ENCODE measurements at places on chromosomes 16 and 17.

- DNase-seq, result no peak
These were observed 151.2 kb downstream of the ZNF423 start for GRCh38 chr16:49704586-49705155.

GRCh38 chr16:71629278-71630016, 3.5 kb downstream of the MARVELD3 start:
- no peak for DNase-seq

- no peak for DNase-seq
These were observed 8.3 kb downstream of the SRP68 start for GRCh38 chr17:76063875-76064546.

DNA sequence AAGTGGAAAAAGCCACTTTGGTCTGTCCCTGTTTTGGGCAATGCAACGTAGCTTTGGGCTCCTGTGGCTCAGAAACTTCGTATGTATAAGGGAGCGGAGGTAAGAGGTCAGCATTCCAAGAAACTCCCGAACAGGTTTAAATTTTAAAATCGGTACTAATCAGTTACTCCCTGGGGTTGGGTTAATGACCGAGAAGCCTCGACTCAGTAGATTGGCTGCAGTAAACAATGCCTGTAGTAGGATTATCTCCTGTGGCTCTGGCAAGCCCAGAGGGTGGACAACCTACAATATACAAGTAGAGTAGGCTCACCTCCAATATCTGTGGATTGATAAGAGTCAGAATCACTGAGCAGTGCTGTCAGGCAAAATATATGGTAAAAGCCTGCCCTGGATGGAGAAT, 1.6 kb upstream of the GNA13 start:
- no peak for DNase-seq

All from upper lobe of left lung (tissue), 6 donors.